ENCODE measurements at places on chromosomes 3 and 15. TPM values are rescaled to one million over a fixed set of nuclear protein-coding genes. Genes with fewer than 3 reads are reported as not detected.

DNA sequence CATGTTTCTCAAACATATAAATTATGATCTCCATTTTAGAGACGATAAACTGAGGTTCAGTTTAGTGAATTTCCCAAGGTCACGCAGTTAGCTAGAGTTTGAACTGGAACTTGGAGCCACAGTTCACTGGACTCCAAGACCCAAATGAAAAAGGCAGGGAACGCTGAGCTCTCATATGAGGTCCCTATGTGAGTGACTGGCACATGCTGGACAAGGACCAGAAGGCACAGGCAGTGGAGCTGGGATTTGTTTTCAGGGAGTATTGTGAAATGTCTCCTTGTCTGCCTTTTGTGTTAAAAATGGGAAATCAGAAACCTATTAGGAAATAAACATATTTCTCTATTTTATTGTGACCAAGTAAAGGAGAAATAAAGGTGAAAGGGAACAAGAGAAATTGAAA is 63.5 kb downstream of the MESD start:
- DNase-seq: no peak

DNA sequence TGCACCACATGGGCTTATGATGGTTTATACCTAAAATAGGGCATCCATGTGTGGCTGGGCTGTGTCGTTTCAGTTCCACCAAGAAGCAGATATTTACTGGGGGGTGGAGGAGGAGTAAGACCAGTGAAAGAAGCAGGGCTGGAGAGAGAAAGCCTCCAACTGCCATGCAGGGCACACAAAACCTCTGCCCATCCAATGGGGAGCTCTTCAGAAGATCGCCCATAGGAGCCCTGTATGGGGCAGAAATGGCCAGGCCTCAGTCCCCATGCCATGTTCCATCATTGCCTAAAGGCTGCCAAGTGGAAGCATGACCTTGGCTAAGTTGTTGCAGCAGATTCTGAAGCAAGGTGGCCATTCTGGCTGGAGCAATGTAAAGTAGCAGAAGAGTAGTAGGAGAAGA is 277.0 kb downstream of the MEX3B start:
- no peak for DNase-seq

DNA sequence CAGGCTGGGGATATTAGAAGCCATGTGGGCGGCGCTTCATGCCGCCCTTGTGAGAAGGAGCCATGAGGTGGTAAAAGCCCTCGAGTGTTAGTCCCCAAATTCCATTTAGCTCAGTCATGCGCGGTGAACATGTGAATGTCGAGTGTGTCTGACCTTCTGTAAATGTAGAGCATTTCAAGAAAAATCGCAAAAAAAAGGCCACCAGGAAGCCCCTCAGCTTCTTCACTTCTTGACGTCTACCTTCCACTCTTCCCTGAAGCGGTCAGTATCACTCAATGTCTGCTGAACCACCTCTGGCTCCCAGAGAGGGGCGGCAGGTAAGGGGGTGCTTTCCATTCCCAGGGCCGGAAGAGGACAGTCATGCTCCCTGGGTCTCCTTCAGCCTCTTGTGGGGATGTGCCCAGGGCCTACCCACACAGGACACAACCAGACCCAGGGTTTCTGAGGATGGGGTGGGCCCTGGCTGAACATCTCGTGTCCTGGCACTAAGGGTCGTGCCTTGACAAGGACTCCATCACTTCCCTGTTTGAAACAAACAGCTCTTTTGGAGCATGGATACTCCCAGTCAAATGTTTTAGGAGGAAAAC is 274.9 kb downstream of the FAM43A start:
- DNase-seq: no peak

DNA sequence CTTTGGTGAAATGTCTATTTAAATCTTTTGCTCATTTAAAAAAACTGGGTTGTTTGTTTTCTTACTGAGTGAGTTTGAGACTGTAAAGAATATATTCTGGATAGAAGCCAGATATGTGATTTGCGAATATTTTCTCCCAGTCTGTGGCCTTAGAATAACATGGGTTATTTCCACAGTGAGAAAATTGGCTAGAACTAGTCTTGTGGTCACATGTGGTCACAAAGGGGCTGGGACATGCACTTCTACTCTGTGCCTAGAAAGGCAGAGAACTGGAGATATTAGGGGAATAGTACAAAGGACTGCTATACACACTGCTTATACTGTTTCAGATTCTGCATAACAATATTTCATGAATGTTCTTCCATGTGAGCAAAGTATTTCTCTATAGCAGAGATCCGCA is 79.9 kb upstream of the RGMA start:
- DNase-seq: no peak

DNA sequence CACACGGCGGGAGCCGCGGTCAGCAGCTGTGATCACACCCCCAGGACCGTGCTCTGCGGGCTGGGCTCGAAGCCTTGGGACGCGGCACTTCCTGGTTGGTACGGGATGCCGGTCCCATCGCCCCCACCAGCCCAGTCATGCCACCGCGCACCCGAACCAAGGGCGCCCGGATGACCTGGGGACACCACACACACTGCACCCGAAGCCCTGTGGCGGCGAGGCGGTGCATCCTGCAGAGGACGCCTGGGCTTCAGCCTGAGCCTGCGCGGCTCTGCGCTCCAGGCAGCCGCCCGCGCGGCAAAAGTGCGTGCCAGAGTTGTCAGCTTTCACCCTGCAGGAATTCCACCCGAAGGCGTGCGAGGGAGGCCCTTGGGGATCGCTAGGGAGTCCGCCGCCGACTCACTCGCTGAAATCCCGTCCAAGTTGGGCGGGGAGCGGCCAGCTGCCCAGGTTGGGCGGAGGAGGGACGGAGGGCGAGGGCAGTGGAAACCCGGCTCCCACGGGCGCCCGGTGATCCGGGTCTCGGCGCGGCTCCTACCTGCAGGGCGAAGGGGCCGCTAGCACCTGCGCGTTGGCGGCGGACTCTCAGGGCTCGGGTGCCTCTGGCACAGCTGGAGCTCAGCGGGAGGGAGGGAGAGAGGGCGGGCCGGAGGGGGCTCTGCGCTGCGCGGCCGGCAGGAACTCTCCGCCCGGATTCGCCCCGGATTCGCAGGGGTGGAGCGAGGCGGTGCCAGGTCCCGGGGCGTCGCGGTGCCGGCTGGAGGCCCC is at the start of gene PLD1:
TSS of gene PLD1 (minus strand) at position 623 of the 768 bp plus-strand sequence. CDS start 72,432 bp downstream, outside the sequence.
- DNase-seq: peak; percentile 72

DNA sequence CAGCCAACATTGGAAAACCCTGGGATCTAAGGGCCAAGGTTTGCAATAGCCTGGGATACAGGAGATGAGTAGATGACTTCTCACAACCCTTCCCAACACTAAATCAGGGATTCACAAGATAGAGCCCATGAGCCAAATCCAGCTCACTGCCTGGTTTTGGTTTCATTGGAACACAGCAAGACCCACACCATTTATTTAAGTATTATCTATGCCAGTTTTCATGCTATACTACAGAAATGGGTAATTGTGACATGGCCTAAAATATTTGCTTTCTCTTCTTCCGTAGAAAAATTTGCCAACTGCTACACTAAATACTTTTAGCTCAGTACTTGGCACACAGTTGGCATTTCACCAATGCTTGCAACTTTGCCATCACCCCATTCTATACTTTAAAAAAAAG is 132.0 kb upstream of the LMCD1 start:
- DNase-seq: no peak

- no peak for DNase-seq
These were observed 156.6 kb downstream of the MCTP2 start for GRCh38 chr15:94387849-94388441.

DNA sequence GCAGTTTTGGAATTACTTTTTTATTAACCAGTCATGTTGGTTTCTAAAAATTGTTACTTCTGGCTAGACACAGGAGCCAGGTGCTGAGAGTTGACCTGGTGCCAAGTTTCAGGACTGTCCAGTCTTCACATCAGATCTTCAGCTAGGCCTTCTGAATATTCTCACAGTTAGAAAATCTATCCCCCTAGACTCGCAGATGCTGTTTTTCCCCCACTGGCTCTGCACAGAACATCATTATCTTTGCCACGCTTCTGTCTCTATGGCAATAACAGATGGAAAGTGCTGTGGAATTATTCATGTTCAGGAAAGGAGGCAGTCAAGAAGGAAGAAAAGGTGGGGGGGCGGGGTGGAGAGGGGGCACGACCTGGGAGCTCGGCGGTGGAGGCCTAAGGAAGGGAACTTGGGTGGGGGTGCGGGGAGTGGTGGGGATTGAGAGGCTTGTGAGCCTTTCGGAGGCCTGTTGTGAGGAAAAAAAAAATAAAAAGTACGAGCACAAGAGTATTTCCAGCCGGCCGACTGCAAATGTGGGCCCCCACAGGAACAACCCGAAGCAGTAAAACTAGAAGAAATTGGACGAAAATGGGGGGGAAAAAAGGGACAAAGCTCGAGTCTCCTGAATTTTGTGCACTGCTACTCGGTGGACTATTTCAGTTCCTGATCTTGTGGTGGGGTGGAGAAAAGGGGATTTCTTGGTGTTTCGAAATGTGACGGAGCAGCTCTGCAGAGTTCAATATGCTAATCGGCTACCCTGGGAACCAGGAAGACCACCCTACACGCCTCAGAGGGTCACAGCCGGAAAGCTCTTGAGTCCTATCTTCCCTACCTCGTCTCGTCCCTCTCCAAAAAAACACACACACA is 1.5 kb upstream of the SKIL start:
- peak; percentile 53 for DNase-seq

GRCh38 chr15:62883938-62884479 is 158.5 kb upstream of the TPM1 start:
- peak; percentile 65 for DNase-seq

GRCh38 chr15:55916666-55917409 is 76.6 kb downstream of the NEDD4 start:
- DNase-seq: no peak

DNA sequence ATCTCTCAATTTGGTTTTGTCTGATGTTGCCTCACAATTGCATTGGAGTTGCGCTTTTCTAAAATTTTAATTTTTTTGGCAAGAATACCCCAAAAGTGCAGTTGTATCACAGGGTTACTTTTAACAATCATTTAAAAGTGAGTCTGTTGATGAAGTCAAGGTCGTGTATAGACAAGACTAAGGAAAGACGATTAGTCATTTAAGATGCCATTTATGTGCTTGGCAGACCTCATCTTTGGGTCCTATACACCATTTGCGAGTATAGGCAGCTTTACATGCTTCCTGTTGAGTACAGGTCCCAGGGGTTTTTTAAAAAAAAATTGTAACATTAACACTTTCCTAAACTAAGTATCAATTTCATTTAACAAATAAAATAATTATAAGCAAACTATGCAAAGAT is 12.5 kb downstream of the ARNT2 start:
- DNase-seq: no peak

GRCh38 chr3:175977968-175978752 is 1119.0 kb downstream of the NAALADL2 start:
- no peak for DNase-seq

GRCh38 chr15:47415539-47415971 is 301.8 kb upstream of the SEMA6D start:
- DNase-seq: peak; percentile 31

- no peak for DNase-seq
These were observed 179.4 kb downstream of the CHST2 start for GRCh38 chr3:143298886-143299535.

DNA sequence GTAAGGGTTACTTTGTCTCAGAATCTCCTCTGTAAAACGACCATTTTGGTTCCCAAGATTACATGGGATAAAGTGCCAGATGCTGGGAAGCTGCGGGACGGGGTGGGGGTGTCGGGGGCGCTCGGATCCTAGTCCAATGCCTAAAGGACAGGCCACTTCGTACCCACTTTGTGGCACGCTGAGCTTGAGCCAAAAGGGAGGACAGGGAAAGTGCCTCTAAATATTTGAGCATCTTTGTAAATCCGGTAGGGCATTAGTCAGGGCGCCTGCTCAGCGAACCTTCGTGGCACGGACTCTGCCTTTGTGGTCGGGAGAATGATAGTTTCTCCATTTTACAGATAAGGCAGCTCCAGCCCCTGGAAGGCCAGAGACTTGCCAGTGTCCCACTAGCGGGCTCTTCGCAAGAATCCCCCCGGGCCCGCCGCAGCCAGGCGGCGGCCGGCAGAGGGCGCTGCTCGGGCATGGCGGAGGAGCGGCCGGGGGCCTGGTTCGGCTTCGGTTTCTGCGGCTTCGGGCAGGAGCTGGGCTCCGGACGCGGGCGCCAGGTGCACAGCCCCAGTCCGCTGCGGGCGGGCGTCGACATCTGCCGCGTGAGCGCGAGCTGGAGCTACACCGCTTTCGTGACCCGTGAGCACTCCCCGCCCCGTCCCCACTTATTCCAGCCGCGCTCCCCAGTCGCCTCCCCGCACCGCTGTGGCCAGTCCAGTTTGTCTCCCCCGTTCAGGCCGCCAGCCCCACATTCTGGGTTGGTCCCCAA is 1.8 kb downstream of the RCCD1 start:
- peak; percentile 74 for DNase-seq

DNA sequence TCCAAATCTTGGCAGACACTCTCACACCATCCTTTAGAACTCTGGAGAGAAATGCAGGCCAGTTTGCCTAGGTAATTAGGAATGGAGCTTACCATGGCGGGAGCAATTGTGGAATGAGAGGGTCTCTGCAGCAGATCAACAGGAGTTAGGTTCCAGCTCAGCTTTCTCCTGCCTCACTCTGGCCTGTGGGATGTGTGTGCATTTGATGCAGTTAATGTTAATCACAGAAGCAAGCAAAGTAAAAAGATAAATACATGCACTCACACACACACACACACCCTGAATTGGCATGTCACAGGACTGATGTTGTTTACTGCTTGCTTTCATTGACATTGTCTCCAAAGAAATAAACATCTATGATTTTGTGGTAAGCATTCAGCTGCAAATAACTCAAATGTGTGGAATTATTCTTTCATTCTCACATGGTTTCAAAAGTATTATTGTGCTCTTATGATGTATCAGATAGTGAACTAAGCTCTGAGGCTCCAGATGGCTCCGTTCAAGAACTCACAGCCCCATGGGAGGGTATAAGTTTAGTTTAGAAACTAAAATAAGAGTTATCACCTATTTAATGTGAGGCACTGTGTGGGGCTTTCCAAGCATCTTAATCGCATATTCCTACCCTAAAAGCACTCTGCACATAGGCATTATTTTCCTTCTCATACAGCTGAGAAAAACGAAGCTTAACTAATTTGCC is 31.3 kb upstream of the BFSP2 start:
- DNase-seq: no peak

GRCh38 chr3:71090207-71090606 is 493.3 kb downstream of the FOXP1 start:
- no peak for DNase-seq

GRCh38 chr3:33798113-33798417 is 365 bp upstream of the PDCD6IP start:
- no peak for DNase-seq

GRCh38 chr3:74054566-74054965 is 429.8 kb upstream of the PDZRN3 start:
- no peak for DNase-seq

Gene ABCF3
- polyA plus RNA-seq: 65.4 TPM

Gene STAC
- 12.5 TPM for polyA plus RNA-seq

Gene INKA1
- polyA plus RNA-seq: 8.6 TPM

Gene GNB4
- polyA plus RNA-seq: 29.2 TPM

Gene ADAMTS7
- polyA plus RNA-seq: 21.4 TPM

Gene DLL4
- polyA plus RNA-seq: 5.1 TPM

Gene NEDD4
- polyA plus RNA-seq: 20.2 TPM

Gene SRGAP3
- polyA plus RNA-seq: 19.5 TPM

Gene CACNA2D2
- polyA plus RNA-seq: 14.6 TPM
